ENCODE measurements at places on chromosomes 6 and 20. TPM values are rescaled to one million over a fixed set of nuclear protein-coding genes. Genes with fewer than 3 reads are reported as not detected.

The ETV7 gene
- 0.55 TPM for polyA plus RNA-seq

The ACSS1 gene
- 27.2 TPM for polyA plus RNA-seq

The ECT2L gene
- not detected for polyA plus RNA-seq

The HLA-DPA1 gene
- polyA plus RNA-seq, result 20.9 TPM

The TRIM40 gene
- not detected for polyA plus RNA-seq

The DDX43 gene
- polyA plus RNA-seq, result 1.1 TPM

The PLAGL1 gene
- 17.6 TPM for polyA plus RNA-seq

The DTD1 gene
- 25.9 TPM for polyA plus RNA-seq

The TFAP2D gene
- polyA plus RNA-seq, result not detected

The SLC17A3 gene
- polyA plus RNA-seq, result not detected

The EYS gene
- polyA plus RNA-seq, result 0.90 TPM

The SGK1 gene
- polyA plus RNA-seq, result 110 TPM

The CNR1 gene
- polyA plus RNA-seq, result 6.9 TPM

The NELFCD gene
- polyA plus RNA-seq, result 27.8 TPM

The ZNF165 gene
- polyA plus RNA-seq, result 1.0 TPM

The SLC17A1 gene
- polyA plus RNA-seq, result not detected

The MAS1 gene
- polyA plus RNA-seq, result not detected

The FKBP1C gene
- 0.34 TPM for polyA plus RNA-seq

The SYTL3 gene
- 1.1 TPM for polyA plus RNA-seq

The SMPDL3A gene
- polyA plus RNA-seq, result 5.2 TPM

All from adipose tissue (tissue), 3 donors.